ENCODE measurements at places on chromosomes 3 and 15.

- no peak for DNase-seq
Measured at GRCh38 chr15:85620690-85621049, 174.1 kb downstream of the KLHL25 start.

DNA sequence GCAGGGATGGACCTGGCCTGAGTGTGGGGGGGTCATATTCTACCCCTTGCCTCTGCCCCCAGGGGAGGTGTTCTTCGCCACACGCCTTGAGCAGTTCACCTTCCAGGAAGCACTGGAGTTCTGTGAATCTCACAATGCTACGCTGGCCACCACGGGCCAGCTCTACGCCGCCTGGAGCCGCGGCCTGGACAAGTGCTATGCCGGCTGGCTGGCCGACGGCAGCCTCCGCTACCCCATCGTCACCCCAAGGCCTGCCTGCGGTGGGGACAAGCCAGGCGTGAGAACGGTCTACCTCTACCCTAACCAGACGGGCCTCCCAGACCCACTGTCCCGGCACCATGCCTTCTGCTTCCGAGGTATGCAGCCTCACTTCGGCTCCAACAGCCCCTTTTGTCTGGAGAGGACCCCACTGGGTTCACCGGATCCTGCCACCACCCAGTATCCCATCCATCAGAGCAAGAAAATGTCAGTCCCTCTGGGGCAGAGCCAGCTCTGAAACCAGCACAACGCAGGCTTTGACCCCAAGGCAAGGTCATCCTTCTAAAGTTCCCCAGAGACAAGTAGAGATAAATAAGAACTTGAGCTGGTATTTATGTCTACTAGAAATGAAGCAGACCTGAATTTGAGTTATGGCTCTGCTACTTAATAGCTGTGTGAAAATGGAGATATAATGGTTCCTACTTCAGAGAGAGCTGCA, 45.8 kb downstream of the HAPLN3 start:
- no peak for DNase-seq

DNA sequence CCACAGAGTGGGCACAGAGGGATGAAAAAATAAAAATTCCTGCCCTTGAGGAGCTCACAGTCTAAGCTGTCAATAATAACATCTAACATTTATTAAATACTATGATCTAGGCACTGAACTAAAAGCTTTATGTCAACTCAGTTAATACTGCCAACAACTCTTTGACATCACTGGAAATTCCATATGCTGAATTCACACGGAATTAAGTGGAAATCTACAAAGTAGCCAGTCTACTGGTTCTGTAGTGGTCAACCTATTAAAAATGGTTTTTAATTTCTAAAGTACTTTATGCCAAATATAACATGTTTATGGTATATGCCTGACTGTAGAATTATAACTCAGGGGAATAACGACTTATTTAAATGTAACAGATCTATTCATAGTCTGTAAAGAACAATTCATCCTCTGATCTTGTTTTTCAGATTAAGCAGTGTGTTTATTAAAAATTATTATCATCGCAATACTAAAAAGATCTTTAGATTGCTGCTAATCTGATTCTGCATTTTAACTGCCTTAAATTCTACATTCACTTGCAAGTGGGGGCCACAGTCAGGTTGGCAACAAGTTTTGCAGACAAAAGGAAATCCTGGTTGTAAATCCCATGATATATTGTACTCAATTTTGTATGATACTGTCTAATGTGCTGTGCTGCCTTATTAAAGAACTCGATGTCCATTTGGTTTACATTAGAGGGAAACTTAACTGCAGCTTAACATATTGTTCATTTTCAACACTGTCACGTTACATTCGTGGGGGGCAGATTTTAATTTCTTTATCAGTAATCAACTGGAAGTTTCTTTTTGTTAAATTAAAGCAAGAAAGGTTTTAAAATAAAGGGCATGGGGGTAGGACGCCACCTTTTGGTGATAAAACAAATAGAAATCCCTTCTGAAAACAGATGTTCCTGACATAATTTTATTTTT, 2.6 kb upstream of the FOXP1 start:
- DNase-seq: no peak

DNA sequence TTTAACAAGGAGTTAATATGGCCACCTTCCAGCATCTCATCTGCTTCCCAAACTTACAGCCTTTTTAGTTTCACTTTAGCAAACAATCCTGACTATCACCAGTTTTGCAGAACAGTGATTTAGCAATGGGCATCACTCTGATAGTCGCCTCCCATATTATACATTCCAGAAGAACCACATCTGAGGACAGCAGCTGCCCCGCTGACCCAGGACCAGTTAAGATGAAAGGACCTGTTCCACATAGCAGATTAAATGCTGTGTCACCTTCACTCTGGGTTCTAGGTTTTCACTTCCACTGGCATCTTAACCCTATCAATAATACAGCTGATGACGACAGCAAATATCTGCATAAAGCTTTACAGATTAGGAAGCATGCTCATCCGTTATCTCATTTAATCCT, 99.8 kb downstream of the TRIM69 start:
- no peak for DNase-seq

GRCh38 chr15:77312523-77312922, 107.4 kb downstream of the PEAK1 start:
- no peak for DNase-seq

DNA sequence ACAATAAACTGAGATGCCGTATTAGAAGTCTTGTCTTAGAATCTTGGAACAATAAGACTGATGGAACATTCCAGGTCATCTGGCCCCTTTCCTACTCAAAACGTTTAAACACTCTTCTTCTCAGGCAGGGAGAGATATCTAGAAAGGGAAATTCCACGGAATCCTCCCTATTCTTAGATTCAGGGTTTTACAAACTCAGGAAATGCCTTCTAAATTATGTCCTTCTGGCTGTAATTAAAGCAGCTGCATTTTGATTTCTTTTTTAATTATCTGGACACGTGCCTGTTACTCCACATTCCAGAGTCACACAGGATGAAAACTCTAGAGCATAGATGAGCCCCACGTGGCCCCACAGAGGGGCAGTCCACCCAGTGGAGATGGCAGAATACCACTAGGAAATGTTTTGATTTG, 41.5 kb upstream of the MTMR10 start:
- no peak for DNase-seq

GRCh38 chr15:41866872-41867579, 26.8 kb downstream of the SPTBN5 start:
- DNase-seq: no peak

DNA sequence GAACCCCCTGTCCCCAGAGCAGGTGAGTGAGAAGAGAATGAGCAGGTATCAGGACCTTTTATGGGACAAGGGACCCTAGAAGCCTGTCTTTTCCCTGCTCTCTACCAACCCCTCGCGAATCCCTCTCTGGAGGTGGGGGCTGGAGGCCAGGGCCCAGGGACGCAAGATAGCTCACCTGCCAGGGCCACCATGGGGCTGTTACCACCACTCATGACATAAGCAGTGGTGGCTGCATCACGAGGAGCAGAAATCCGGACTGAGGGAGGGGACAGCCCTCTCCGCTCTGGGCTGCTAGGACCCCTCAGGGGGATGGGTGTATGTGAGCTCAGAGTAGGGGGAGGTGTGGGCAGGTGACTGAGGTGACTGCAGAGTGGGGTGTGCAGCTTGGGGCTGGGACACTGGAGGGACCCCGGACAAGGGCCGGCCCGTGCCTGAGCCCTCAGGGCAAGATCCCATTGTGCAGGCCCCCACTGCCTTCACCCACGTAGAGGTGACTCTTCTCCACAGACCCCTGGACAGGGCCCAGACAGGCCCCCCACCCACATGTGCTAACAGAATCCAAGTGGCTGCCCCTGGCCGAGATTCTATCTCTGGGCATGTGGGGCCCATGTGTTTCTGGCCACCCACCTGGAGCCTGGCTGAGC, 190.6 kb downstream of the TBC1D2B start:
- DNase-seq: no peak

DNA sequence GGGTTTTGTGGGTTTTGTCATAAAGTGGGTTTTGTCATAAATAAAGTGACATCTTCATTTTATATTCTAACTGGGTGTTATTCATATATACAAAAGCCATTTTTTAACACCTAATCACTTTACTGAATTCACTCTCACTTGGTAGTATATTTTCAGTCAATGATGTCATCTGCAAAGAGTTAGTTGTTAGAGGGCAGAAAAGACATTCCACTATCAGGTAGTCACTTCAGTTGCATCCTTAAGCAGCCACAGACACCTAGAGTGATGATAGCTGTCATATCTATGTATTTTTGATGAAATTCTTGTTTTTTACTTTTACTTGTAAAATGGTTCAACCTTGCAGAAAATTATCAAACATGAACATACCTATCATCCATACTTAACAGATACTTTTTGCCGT, 89.0 kb downstream of the DHX36 start:
- DNase-seq: no peak

DNA sequence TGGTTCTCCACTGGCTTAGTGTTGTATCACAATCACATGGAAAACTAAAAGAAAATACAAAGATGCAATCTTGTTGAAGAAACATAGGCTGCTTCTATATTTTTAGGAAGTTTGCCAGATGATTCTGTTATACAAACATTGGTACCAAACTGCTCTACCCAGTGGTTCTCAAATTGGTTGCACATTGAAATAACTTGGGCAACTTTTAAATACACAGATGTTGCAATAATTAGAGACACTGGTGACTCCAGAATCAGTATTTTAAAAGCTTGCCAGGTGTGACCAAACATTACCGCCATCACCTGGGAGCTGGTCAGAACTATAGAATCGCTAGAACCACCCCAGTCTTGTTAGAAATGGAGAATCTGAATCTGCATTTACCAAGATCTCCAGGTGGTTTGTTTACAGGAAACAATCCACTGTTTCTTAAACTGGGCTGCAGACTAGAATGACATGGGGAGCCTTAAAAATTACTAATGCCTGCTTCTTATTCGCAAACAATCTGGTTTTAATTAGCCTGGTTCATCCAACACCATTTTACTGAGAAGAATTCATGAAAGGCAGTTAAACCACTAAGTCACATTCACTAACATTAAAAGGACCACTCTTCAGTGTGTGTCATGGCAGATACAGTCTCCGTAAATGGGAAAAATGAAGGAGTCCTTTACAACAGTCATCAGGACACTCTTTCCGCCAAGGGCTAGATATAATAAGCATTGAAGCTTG, 76.5 kb downstream of the ACAP2 start:
- no peak for DNase-seq

- DNase-seq: no peak
Measured at GRCh38 chr3:163468531-163469335, 1609.6 kb downstream of the SI start.

GRCh38 chr3:57078635-57079473, 18.4 kb downstream of the SPATA12 start:
- DNase-seq: no peak

- DNase-seq: no peak
Measured at GRCh38 chr3:175956964-175957363, 1097.8 kb downstream of the NAALADL2 start.

DNA sequence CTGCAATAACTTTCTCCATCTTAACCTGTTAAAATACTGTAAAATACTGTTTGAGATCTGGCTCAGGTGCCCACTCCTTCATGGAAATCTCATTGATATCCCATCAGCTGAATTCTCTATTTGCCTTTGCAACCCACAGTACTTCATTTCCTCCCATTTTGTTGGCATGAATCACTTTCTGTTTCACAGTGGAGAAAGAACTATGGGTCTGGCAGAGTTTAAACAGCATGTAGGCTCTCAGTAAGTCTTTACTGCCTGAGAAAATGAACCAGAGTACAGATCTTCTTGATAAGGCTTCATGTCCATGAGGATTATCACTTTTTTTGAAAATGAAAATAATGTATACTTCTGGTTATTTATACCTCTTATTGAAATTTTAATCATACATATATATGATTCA, 245.9 kb downstream of the NAALADL2 start:
- DNase-seq: no peak

DNA sequence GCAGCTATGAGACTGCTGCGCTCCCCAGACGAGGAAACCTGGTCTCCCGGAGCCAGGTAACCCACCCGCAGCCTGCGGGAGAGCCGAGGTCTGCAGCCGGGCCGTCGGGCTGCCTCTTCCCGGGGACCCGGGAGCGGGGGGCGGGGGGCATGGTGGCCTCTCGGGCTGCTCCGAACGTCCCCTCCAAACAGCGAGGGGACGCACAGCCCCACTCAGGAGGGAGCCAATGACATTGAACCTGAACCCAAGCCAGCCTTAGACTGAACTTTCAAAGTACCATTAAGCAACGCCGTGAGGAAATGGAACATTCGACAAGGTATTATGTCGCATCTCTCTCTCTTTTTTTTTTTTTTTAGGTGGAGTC, 29.8 kb upstream of the ALDH1A3 start:
- DNase-seq: no peak

GRCh38 chr3:50671331-50671730, 3.4 kb upstream of the DOCK3 start:
- peak; percentile 36 for DNase-seq

- no peak for DNase-seq
Measured at GRCh38 chr3:17749705-17750293, 7.4 kb upstream of the TBC1D5 start.
